Left lung (tissue), 14 donors: ENCODE measurements at places on chromosomes 1 and 21. TPM values are rescaled to one million over a fixed set of nuclear protein-coding genes. Genes with fewer than 3 reads are reported as not detected.

- DNase-seq: peak; percentile 61
These were observed 95.8 kb upstream of the HOOK1 start for GRCh38 chr1:59718989-59719360.

DNA sequence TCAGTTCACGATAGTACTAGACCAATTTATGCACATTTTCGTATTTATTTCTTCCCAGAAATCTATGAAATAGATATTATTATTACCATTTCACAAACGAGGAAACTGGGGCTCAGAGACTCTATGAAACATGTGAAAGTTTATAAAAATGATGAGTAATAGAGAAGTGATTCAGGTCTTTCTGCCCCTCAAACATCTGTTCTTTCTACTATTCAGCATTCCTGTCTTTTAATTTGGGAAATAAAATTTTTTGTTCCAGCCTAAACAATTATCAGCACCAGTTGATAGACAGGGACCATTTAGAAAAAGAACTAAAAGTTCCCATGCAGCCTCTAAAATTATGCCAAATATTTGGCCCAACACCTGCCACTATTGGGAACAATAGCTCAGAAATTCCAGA is 585.1 kb downstream of the PTPRC start:
- no peak for DNase-seq

GRCh38 chr1:36349241-36349671 is 25.8 kb upstream of the EVA1B start:
- DNase-seq: no peak

DNA sequence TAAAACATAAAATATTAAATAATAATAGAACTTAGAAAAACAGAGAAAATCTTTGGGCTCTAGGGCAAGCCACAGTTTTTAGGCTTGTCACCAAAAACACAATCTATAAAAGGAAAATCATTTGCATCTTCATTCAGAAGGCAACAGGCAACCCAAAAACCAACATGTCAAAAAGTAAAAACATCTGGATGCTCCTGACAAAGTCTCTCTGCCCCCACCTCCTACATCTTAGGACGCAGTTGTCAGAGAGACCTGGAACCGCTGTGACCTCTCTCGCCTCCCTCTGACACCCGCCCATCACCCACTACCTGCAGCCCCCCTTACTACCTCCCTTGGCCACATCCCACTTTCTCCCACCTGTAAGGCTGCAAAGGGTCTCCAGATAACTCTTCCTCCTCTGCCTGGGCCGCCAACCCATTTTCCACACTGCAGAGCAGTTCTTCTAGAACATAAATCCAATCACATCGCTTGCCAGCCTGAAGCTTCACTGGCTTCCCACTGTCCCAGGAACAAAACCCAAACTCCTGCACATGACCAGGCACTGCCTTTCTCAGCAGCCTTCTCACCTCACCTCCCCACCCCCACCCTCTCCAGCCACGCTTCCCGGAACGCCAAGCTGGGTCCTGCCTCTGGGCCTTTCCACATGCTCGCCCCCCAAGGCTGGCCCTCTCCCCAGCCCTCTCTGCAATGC is 14.7 kb downstream of the PRDM15 start:
- DNase-seq: no peak

DNA sequence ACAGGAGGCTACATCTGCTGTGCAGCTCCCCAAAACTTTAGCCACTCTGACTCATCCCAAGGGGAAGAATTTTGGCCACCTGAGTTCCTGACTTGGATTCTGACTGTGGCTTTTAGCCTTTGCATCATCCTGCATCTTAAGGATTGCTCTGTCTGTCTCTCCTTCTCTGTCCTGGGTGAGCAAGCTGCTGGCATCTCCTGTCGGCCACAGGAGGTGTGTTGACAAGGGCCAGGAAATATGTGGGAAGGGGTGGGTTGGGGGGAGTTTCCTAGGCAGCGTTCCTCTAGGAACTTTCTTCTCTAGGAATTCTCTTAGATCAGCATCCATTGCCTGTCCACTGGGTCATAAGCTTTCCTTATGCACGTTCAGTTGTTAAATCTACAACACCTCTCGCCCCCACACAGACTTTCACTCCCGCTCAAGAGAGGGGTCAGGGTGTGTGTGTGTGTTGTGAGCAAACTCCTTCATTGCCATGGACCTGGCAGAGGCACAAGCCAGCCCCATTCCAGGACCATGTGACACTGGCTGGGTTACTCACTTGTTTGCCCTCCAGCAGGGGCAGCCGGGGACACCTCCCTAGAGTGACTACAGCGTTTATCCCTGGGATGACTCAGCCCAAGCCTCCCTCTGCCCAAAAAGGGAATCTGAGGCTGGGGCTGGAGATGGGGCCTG is 145.0 kb upstream of the DUSP10 start:
- DNase-seq: no peak

DNA sequence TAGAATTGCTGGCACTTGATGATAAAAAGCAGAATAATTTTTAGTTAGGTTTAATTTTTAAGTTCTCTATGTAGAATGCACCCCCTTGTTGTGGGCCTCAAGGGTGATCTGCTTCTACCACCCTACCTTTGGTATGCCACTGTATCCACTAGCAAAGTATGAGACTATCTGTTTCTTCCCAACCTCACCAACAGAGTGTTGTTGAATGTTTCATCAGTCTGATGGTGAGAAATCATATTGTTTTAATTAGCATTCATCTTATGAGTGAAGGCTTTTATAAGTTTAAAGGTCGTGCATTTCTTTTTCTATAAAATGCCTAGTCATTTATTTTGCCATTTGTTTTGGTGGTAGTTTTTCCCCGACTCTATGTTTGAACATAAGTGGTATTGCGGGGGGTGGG is 141.0 kb downstream of the MAGI3 start:
- no peak for DNase-seq

DNA sequence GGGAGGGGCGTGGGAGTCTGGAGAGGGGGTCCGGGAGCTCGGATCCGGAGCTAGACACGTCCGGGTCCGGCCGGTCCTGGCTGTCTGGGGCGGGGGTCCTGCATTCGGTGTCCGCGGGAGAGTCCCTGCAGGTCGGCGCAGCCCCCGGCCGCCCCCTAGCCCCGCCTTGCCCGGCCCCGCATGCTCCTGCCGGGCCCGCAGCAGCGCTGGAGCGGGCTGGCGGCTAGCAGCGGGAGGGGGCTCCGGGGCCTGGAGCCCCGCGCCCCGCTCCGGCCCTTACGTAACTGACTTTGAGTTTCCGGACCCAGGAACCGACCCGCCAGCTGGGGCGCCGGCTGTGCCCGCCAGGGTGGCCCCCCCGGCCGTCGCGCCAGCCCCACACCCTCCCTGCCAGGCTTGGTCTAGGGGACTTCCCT is 26.9 kb upstream of the EPB41 start:
- DNase-seq: peak; percentile 87

- no peak for DNase-seq
These were observed 162.9 kb upstream of the HP1BP3 start for GRCh38 chr1:20949871-20950590.

GRCh38 chr1:229252228-229252984 is 18.5 kb upstream of the RAB4A start:
- DNase-seq: no peak

DNA sequence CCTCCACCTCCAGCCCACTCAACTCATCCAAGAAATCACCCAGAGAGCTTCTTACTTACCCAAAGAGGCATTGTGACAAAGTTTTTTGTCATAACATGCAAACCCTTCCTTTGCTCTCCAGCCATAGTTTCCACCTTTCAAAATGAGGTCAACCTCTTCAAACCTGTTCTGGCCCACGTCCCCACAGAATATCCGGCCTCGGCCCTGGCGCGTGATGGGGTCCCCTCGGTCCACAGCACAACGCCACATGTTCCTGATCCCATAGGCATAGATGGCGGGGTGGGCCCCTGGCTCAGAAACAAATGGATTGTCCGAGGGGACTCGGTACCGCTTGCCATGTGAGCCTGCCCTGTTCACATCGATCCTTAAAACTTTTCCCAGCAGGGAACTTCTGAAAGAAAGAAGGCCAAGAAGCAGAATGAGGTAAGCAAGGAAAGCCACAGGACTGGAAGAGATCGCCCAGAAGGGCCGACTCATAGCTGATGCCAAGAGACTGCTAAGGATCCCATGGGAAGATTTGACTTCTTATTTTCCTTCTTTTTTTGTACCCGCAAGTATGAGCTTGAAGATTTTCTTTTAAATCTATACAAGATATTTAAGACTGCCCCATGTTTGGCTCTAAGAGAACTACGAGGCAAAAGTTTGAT is 7.8 kb downstream of the HHIPL2 start:
- no peak for DNase-seq

GRCh38 chr1:23957096-23957495 is 2.5 kb upstream of the PNRC2 start:
- no peak for DNase-seq

DNA sequence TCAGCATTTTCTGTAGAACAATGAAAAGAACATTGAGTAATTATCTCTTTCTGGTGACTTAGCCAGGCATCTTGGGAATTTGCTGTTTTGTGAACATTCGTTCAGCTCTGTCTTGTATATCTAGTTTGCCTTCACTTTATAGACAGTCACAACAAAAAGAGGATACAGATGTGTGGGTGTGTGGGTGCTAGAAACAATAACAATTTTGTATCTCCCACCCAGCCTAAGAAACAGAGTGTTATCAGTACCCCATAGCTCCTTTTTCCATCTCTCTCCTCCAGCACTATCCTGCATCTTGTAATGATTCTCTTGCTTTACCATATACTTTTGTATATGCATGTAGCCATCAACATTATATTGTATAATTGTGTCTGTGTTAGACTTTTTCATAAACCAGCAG is 33.0 kb downstream of the AK4 start:
- no peak for DNase-seq

- DNase-seq: no peak
These were observed 239.7 kb upstream of the KCNK2 start for GRCh38 chr1:214842856-214843255.

DNA sequence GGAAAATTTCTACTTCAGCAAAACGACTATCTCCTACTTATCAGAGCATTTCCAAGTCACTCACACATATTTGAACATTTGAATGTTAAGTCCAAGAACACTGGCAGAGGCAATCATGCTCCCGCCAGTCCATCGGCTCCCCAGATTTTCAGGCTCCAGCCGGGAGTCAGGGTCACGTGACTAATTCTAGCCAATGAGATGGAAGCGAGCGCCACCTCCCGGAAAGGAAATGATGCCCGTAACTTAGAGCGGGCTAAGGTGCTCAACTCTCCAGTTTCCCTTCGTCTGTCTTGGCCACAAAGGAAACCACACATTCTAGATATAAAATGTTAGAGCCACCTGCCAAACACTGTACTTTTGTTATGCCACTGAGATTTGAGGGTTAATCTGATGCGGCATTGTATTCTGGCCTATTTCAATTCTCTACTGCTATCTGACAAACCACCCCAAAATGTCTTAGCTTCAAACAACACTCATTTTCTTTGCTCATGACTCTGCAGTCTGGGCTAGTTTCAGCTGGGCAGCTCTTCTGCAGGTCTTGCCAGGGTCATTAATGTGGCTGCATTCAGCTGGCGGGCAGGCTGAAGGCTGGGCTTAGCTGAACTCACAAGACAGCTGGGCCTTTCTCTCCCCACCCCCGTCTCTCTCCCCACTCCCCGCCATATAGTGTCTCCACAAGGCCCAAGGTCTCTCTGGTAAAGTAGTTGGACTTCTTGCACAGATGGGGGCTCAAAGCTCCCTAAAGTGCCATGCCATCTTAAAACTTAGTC is 16.5 kb upstream of the LHX4 start:
- no peak for DNase-seq

DNA sequence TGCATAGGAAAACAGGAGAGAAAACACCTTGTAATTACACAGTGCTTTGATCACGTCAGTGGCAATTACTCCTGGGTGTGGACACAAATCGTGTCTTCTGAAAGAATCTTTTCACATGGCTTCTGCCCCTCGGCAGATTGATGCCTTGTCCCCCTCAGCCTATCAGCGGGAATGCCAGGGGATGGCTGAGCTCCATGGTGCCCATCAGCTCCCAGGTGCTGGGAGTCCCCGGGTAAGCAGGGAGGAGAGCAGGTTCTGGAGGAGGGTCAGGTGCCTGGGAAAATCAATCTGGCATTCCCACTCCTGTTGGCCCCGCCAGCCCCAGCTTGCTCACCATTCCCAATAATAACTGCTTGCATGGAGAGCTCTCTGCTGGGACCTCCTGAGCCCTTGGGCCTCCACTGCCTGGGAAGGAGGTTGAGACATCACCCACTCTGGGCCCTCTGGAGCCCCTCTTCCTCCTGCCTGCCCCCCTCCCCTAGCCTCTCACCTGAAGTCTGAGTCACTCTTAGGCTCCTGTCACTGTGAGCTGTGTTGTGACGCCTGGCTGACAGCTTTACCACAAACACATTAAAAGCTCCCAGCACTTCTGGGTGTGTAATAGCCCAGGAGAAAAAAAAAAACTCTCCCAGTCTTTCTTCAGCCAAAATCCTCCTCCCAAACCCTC is 4.9 kb downstream of the CAMK2N1 start:
- DNase-seq: no peak

DNA sequence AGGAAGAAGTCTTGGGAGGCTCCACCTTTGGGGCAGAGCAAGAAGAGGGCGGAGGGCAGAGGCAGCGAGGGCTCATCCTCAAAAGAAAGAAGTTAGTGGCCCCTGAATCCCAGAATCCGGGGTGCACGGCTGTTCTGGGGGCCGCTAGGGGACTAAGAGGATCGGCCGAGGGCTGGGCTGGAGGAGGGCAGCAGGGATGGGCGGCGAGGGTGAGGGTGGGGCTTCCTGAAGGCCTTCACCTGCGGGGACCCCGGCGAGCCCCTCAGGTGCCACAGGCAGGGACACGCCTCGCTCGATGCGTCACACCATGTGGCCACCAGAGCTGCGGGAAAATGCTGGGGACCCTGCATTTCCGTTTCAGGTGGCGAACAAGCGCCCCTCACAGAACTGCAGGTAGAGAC is 23.9 kb downstream of the COL6A1 start:
- no peak for DNase-seq

Gene FMO4
- polyA plus RNA-seq: 19.7 TPM

Gene PPIAL4G
- 0.10 TPM for polyA plus RNA-seq

Gene FCRL2
- polyA plus RNA-seq: 0.10 TPM

Gene RCSD1
- polyA plus RNA-seq: 21.9 TPM

Gene CCDC185
- polyA plus RNA-seq: 0.11 TPM

Gene AMY1A
- polyA plus RNA-seq: 0.17 TPM

Gene NCF2
- polyA plus RNA-seq: 4.7 TPM
